ENCODE measurements at places on chromosomes 13 and 19.

- no peak for DNase-seq
Observed at GRCh38 chr19:2129486-2129885, 21.9 kb downstream of the AP3D1 start.

GRCh38 chr19:7483720-7484201 lies 5.1 kb downstream of the PEX11G start:
- DNase-seq, result no peak

DNA sequence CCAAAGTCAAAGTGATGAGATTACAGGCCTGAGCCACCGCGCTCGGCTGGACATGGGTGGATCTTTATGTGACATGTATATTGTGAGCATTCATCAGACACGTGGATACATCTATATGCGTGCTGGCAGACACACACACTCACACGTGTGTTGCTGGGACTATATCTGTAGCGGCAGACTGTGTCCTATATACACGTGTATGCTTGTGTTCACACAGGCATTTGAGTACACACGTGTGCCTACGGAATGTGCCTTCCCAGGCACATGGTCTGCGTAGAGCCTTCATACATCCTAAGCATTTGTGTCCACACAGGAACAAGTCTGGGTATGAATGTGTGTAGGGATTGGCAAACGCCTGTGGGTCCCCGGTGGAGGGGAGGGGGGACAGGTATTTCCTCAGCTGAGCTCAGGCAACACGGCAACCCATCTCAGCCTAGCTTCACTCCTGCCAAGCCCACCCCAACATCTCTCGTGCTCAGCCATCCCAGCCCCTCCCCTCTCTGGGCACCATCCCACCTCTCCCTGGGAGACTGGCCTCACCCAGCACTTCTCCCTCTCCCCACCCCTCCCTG lies 2.6 kb downstream of the UNC13A start:
- DNase-seq, result no peak

GRCh38 chr13:110089815-110090214 lies 217.1 kb downstream of the COL4A1 start:
- no peak for DNase-seq

DNA sequence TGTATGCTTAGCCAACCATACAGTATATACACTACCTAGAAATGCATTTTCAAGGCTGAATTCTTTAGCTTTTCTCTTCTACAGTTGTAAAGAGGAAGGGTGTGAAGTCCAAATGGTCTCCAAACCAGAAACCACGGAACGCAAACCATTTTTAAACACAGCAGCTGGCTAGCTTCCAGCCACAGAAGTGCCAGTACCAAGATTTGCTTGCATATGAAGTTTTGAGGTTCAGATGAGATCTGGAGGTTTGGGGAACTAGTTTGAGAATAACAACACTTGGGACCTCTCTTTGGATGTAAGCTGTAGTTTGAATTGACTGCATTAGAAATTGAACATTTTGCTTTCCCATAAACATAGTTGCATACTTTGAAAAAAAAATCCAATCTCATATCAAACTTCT lies 1243.5 kb downstream of the EFNB2 start:
- no peak for DNase-seq

DNA sequence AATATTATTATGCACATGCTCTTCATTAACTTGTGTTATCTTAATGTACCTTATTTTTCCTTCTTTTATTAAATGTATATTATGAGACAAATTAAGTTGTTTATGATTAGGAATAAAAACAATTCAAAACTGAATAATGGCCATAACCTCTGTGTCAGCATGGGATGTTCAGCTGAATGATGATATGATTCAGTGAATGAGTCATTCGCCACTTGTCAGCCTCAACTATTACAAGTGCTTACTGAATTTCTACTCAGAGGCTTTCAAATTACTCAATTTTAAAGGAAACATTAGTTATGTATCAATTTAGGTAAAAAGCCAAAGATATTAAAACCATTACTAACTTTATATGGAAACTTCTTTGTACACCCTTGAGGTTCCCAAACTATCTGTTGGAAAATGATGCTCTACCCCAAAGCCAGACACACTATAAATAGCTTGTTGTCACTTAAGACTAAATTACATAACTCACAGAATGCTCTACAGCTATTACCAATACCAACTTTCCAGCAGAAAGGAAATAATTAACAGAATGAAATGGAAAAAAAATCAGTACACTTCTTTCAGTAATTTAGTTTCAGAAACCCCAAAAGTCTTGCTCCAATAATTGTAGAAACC lies 14.4 kb downstream of the LIG4 start:
- DNase-seq, result no peak

DNA sequence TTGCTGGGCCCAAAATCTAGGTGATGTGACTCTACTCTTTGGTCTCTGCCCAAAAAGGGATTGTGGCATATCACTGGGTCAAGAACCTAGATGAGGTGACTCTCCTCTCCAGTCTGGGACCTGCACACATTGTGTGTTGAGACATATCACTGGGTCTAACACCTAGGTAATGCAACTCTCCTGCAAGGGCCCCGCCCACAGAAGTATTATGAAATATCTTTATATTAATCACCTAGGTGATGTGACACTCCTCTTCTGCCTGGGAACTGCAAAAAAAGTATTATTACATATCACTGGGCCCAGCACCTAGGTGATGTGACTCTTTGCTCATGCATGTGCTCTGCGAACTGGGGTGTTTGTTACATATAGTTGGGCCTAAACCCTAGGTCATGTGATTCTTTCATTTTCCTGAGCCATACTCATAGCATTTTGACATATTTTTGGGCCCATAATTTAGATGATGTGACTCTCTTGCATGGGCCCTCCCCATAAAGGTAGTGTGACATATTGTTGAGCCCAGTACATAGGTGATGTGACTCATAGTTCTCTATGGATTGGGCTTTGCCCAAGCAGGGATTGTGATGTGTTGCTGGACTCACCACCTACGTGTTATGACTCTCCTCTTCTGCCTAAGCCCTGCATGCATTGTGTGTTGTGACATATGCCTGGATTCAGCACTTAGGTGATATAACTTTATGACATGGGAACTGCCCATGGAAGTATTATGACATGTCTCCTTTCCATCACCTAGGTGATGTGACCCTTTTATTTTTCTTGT lies 11.2 kb upstream of the ZNF681 start:
- DNase-seq, result no peak

DNA sequence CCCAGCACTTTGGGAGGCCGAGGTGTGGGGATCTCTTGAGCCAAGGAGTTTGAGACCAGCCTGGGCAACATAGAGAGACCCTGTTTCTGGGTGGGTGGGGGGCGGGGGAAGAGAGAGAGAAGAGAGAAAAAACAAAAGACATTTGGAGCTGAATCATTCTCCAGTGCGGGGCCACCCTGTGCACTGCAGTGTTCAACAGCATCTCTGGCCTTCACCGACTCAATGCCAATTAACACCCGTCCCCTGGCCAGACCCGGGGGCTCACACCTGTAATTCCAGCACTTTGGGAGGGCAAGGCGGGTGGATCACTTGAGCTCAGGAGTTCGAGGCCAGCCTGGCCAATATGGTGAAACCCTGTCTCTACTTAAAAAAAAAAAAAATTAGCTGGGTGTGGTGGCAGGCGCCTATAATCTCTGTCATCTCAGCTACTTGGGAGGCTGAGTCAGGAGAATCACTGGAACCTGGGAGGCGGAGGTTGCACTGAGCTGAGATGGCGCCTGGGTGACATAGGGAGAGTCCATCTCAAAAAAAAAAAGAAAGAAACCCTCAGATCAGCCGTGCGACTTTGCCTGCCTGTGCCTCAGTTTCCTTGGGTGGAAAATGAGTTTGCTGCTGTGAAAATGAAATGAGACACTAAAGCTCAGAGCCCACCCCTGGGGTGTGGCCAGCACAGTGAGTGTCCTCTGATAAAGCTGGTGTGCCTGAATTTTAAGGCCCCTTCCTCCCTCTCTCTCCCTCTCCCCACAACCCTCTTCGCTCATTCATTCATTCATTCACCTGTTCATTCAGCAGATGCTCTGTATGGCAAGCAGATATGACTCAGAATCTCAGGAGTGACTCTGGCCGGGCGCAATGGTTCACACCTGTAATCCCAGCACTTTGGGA lies 6.4 kb downstream of the KLF2 start:
- DNase-seq, result no peak

GRCh38 chr13:106212386-106213010 lies 323.0 kb downstream of the EFNB2 start:
- DNase-seq, result no peak

DNA sequence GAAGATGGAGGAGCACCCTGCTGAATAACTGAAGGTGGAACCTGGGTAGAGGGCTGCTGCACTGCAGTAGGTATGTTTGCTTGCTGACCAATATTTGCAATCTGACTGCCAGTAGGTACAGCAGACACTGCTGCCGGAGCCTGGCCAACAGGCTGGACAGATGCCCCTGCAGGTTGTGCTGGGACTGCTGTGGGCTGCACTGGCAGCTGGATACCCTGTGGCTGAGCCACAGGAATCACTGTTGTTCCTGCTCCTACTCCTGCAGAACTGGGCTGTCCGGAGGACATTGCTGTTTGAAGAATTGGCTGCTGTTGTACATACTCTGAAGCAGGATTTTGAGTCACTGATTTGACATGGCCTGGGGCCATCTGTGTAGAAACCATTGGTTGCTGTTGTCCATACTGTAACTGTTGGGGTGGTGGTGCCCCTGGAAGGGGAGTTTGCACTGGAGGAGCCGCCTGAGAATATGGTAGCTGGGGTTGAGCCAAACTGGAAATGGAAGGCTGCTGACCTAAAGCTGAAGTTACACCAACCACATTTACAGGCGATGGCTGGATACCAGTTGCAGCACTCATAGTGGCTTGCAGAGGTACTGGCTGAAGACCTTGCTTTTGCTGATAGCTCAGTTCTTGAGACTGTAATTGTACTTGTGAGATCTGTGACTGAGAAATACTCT lies 2.2 kb downstream of the TSC22D1 start:
- no peak for DNase-seq

DNA sequence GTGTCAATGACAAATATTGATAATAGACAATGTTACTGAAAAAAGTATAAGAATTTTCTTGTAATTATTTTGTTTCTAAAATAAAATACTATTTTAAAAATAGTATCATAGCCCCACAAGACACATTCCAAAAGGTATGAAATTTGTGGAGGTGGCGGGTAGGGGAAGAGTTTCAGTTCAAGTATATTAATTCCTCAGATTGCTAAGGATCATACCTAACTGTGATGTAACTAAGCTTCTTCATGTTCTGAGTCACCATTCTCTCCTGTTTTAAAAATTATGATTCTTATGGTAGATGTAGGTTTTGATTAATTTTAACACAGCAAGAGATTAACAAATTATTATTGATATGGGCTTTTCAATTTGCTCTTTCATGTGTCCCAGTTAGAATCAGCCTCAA lies 61.3 kb downstream of the MYO16 start:
- DNase-seq, result no peak

GRCh38 chr19:4913996-4914735 lies 4.9 kb downstream of the UHRF1 start:
- DNase-seq, result no peak

GRCh38 chr13:58051807-58052375 lies 420.3 kb downstream of the PCDH17 start:
- DNase-seq, result no peak

- DNase-seq, result no peak
Observed at GRCh38 chr13:48234566-48235340, 1.7 kb downstream of the ITM2B start.

- no peak for DNase-seq
Observed at GRCh38 chr19:2523630-2524311, 47.8 kb downstream of the GADD45B start.

- no peak for DNase-seq
Observed at GRCh38 chr19:9881720-9882119, 46.6 kb downstream of the PIN1 start.

DNA sequence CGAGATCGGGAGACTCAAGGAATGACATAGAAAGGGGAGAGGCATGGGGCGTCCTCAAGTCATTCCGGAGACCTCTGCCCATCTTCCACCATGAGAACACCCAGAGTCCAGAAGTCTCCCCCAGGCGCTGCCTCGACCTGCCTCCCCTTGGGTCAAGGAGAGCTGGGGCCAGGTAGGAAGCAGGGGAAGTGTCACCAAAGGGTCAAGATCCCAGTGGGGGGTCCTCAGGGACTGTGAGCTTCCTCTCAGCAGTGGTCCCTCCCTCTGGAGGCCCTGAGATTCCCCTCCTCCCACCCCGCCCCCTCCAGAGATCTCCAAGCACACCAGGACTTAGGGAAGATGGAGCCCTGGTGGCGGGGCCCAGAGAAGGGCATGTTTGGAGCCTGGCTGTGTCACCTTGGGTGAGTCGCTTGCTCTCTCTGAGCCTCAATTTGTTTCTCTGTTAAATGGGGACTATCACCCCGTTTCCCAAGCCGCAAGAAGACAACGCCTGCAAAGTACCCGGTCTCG lies 919 bp downstream of the DACT3 start:
- DNase-seq, result no peak

- DNase-seq, result no peak
Observed at GRCh38 chr19:33279430-33280350, 22.6 kb downstream of the CEBPA start.

DNA sequence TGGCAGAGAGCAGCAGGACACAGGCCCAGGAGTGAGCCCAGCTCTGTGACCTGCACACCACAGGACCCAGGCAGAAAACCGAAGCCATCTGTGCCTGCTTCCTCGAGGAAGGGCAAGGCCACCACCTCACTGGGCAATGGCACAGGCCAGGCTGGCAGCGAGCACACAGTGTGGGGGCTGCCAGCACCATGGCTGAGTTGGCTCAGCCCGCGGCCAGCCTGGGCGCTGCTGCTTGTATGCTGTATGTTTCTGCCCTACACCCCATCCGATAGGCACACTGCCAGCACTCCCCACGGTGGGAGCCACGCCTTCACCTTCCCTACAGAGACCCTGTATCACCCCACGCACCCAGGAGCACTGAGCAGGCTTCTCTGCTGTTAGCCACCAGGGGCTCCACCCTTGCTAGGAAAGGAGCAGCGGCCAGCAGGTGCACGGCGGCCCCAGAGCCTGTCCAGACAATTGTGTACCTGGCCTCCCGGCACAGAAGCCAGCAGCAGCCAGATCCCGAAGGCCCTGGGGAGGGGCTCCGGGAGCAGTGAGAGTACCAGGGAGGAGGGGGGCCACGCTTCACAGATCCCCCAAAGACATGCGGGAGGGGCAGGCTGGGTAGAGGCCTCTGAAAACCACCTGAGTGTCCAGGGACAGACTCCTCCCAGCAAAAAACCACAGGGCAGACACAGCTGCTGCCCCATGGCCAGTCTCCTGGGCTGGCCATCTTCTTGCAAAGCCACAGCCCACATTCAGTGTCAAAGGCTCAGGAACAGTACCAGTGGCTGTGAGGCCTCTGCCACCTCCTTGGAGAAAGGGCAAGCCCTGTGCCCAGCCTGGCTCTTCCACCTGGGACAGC lies 56.1 kb downstream of the MLLT1 start:
- DNase-seq, result no peak

Measured in NCI-H1092 treated with DMSO at 0.1 percent for 48 hours (cell line).